Stimulated activated CD4-positive, alpha-beta T cell treated with anti-CD3 and anti-CD28 coated beads, TNF-alpha, amount 100 ng/mL, for 4 hours (primary cell): ENCODE measurements at places on chromosomes 7 and 10.

DNA sequence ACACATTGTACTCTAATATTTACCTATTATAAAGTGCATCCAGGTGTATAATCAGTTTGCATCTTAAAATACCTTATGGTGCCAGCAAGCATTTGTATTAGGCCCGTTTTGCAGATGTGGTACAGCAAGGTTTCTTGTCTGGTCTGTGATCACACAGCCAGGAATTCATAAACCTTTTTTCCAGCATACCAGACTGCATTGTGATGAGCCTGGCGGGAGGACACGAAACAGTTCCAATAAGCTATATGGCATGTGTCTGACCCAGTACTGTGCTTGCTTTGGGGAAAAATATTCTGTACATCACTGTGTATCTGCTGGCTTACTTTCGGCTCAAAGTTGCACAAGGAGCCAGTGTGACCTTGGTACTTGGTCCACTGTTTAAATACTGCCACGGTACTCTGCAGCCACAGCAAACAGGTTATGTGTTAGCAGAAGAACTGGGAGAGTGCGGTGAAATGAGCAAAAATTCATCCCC is 36.3 kb downstream of the CHN2 start:
- DNase-seq: no peak

DNA sequence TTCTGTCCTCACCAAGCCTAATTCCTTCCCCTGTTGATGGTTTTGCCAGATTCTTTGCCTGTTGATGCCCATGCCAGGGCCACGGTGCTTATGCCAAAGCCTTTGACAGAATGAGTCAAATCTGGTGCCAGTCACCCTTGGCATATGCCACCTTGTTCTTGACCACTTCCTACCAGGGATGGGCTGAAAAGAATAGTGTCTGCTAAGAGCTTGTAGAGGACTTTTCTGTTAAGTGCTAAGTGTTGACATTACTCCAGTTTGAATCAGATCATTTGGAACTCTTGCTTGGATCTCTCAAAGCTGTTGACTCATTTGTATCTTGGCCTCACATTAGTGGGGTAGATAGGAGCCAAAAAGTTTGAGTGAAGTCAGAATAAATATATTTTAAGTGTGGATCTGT is 661.2 kb downstream of the AUTS2 start:
- no peak for DNase-seq

DNA sequence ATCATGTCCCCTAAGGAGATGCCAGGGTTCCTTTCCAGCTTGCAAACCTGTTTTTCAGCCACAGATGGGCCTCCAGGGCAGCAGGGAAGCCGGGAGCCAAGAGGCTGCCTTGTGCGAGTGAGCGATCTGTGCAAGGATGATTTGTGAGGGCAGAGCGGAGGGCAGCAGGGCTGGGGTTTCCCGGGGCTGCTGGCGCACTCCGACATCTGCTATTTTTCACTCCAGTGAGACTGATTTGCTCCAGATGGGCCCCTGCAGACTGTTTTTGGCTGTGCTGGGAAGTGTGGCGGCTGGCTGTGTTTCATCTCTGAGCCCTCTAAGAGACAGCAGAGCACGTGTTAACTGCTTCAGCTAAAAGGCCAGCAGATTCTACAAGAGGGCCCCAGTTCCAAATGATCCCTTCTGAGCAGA is 466.2 kb downstream of the TYW1 start:
- no peak for DNase-seq

- no peak for DNase-seq
These were observed 38.5 kb downstream of the VIPR2 start for GRCh38 chr7:159105832-159106811.

- DNase-seq: no peak
These were observed 8.6 kb downstream of the KNDC1 start for GRCh38 chr10:133168617-133169031.

DNA sequence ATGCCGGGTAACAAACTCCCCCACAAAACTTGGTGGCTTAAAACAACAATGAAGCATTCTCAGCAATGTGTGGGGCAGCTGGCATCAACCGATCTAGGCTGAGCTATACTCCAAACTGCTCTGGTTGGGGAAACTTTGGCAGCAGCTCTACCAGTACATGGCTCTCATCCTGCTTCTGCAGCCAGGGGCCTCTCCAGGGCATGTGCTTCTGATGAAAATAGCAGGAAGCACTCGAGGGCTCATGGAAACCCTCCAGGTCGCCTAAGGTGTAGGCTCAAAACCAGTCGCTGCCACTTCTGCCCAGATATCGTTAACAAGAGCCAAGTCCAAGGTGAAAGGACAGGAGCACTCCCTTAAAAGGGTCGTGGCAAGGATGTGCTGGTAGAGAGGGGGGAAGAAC is 134.1 kb downstream of the TEX36 start:
- no peak for DNase-seq

DNA sequence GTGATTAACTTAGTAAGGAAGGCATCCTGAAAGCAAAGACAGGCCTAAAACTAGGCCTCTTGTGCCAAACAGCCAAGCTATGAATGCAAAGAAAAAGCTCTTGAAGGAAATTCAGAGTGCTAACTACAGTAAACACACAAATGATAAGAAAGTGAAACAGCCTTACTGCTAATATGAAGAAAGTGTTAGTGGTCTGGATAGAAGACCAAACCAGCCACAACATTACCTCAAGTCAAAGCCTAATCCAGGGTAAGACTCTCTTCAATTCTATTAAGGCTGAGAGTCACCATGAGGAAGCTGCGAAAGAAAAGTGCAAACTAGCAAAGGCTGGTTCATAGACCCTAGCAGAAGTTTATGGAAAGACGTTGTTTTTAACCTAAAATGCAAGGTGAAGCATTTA is 66.0 kb downstream of the IPMK start:
- no peak for DNase-seq

GRCh38 chr10:68871731-68872342 is 29.3 kb upstream of the DDX50 start:
- no peak for DNase-seq

DNA sequence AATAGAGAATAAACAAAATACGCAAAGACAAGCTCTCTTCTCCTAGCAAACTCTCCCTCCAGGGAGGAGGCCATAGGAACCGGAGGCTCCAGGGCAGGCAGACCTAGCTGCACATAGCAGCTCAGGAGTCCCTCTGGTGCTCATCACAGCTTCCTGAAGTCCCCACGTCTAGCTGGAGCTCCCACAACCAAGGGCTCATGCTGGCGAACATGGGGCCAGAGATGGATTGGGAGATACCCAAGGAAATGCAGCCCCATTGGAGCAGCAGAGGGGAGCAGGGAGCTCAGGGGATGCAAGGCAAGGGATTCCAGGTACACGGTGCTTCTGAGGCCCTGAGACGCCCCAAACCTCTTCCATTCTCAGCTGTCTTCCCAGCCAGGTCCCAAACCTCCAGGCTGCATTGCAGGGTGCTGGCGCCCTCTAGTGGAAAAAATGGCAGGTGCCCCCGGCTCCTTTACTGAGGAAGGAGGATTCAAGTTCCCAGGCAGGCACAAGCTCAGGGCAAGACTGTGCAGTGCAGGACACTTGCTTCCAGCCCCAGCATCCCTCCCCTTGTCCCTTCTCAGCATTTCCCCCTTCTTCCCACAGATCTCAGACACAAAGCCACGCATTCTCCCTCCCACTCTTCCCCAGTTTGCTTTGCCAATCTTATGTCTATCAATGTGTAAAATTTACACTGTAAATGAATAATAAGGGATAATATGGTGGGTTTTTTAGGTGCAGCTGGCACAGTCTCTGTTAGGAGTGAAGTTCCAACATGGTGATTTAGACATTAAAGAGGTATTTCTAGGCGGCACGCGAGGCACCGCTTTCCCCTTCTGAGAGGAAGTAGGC is 46.2 kb downstream of the GPAM start:
- peak; percentile 25 for DNase-seq

- no peak for DNase-seq
These were observed 6.0 kb upstream of the ZRANB1 start for GRCh38 chr10:124935946-124936345.

DNA sequence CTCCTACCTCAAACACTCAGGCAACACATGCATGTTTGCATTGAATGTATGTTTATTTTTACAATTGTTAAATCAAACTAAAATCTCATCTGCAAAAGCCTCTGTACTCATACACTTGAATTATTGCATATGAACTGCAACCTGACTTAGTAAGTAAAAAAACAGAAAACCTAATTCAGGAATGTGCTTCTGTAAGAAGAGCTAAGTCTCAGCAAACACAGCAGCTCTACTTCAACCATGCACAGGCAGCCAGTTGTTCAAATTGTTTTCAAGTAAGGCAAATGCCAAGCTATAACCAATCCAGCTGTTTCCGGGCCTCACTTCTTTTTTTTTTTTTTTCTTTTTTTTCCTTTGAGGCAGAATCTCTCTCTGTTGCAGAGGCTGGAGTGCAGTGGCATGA is 93.5 kb upstream of the MALRD1 start:
- no peak for DNase-seq

GRCh38 chr7:100802951-100803350 is 24.4 kb downstream of the EPHB4 start:
- DNase-seq: no peak

DNA sequence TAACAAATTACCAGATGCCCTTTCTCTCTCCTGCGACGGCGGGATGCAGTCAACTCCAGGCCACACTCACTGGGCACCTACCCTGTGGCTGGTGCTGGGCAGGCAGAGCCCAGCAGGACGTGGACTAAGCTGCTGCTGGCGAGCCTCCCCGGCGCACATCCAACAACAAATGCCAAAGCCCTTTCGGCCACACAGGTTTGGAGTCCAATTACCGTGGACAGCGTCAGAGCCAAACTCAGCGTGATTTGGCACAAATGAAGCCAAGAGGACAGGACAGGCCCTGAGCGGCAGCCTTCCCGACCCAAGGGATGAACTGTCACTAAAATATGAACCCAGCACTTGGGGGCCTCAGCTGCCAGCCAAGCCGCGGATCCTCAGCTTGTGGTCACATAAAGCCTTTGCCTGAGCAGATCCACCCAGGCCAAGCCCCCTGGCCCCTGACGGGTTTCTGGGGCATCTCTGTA is 28.4 kb downstream of the DAGLB start:
- no peak for DNase-seq

DNA sequence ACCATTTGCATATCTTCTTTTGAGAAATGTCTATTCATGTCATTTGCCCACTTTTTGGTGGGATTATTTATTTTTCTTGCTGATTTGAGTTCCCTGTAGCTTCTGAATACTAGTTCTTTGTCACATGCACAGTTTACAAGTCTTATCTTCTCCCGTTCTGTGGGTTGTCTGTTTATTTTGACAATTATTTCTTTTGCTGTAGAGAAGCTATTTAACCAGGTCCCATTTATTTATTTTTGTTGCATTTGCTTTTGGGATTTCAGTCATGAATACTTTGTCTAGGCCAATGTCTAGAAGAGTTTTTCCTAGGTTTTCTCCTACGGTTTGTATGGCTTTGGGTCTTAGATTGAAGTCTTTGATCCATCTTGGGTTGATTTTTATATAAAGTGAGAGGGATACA is 32.9 kb downstream of the GPR22 start:
- DNase-seq: no peak

GRCh38 chr7:27364344-27364758 is 121.7 kb downstream of the EVX1 start:
- no peak for DNase-seq

GRCh38 chr10:100803492-100803891 is 58.1 kb downstream of the PAX2 start:
- DNase-seq: no peak

- no peak for DNase-seq
These were observed 142.2 kb upstream of the INSYN2A start for GRCh38 chr10:127338399-127339110.

DNA sequence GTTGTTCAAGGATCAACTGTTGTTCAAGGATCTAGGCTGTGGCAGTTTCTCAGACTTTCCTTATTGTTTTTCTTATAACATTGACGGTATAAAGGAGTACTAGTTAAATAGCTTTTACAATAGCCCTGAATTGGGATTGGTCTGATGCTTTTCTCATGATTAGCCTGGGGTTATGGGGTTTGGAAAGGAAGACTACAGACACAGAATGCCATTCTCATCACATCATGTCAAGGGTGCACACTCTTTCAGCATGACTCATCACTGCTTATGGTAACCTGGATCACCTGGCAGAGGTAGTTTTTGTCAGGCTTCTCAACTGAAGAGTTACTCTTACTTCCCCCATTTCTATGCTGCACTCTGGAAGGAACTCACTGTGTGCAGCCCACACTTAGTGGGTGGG is 194.2 kb upstream of the NPSR1 start:
- DNase-seq: no peak

GRCh38 chr7:28596245-28596935 is 184.1 kb downstream of the CREB5 start:
- DNase-seq: no peak

GRCh38 chr7:143205560-143206293 is 16.1 kb upstream of the TAS2R40 start:
- DNase-seq: no peak

GRCh38 chr7:156682928-156683327 is 42.4 kb downstream of the RNF32 start:
- DNase-seq: no peak

GRCh38 chr7:41824284-41824683 is 121.4 kb upstream of the INHBA start:
- no peak for DNase-seq

DNA sequence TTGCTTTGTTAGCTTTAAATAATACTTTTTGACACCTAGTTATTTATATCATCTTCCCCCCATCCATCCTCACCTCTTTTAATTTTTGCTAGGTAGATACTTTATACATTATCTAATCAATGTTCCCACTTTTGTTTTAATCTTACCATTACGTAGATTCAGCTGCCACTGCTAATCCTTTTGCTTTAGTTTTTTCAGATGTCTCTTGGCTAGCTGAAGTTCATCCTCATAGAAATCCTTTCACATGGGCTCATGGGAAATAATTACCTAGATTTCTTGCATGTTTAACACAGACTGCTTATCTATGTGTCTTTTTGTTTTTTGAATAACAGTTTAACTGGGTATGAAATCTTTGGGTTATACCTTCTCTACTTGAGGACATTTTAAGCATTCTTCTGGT is 60.1 kb downstream of the ZNRF2 start:
- no peak for DNase-seq

DNA sequence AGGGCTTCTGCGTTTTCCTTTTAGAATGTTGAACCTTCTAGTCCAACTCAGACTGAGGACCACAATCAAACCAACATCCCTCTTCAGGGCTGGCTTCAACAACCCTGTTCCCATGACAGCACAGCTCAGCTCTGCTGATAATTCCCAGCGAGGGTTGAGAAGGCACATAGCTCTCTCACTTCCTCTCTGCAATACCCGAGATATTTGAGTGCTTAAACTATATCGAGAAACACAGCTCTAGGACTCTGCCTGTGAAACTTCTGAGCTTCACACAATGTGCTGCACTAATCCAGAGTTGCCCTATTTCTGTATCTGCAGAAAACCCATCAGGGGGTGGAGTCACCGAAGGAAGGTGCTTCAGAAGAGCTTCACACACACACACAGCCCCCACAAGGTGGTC is 1.6 kb upstream of the ADARB2 start:
- no peak for DNase-seq
